GM12864 (cell line): ENCODE measurements at places on chromosomes 3 and 15.

DNA sequence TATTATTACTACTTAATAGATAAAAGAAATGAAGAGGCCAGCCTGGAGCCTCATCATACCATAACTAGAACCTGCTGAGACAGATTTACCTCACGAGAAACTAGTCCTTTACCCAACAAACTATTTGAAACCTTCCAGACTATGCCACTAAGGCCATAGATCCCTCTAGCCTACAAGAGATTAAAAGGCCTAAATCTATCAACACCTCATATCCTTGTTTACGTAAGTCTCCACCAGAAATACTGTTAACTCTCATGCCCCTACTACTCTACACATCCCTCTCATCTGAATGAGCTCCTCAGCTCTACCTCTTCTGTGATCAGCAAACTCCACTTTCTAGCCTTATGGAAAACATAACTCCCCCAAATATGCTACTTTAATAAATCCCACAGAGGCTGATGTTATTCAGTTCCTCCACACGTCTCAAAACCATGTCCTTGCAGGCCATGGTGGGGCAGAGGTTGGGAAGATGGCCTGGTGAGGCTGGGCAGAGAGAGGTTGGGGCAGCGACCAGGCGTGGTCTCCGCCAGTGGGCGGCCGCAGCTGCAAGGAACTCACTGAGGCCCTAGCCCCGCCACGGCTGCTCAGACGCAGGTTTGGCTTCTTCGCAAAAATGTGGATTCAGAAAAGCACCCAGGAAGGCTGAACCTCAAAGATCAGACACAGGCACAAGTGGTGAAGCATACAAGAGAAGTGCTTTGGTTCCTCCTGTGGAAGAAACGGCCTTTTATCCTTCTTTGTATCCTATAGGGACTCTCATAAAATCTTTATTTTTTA, 65.8 kb downstream of the GSK3B start:
- no peak for DNase-seq

- no peak for DNase-seq
Observed at GRCh38 chr3:17136136-17136721, 251.5 kb downstream of the PLCL2 start.

DNA sequence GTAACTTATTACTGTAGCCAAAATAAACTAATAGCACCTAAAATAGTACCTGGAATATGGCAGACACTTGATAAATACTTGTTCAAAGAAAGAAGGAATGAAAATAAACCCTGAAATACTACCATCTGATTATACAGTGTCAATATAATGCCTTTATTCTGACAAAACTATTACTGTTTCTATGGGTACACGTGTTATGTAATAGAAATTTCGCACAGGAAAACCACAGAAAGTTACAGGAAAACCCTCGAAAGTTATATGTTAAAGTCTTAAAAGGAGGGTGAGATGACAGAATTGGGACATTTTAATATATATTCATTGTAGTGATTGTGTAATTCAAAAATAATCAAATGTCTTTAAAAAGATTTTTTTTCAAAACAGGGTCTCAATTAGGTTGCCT, 28.8 kb downstream of the ETFA start:
- DNase-seq: no peak

DNA sequence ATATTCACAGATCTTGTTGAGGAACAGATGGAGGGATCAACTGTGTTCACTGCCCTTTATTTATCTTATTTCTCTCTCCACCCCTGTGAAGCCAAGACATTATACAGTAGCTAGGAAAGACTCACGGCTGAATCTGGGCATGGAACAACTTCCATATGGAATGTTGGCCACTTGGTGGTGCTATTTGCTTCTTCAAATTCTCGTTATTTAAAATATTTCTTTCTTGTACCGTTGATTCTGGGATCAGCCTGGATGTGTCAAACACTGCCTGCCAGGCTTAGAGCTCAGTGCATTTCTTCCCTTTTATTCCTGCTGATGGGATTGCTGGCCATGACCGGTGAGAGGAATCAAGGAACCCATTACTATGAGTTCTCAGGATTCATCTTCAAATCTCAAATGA, 17.5 kb upstream of the GASK1A start:
- no peak for DNase-seq

GRCh38 chr15:90868261-90868689, at the start of gene FURIN:
FURIN (plus strand) TSS chr15:90868588; CDS start chr15:90875741, 7,153 bp downstream.
- DNase-seq: no peak

DNA sequence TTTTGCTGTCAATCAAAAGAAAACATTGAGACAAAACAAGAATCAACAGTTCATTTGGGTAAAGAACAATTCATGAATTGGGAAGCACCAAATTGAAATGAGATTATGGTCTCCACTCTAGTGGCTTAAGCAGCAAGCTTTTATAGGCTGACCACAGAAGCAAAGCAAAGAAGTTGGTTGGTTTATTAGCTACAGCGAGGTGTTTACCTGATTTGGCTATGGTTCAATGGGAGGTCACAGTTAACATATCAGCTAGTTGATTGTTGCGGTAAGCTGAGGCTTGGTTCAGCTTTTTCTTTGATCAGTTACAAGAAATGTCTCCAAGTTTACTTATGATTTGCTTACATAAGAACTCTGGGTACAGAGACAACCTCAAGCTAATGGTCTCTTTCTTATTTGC, 640.5 kb upstream of the GOLIM4 start:
- no peak for DNase-seq
